AG04450 (cell line): ENCODE measurements at places on chromosomes 3 and 15.

GRCh38 chr15:50854601-50855490 lies 53.6 kb upstream of the AP4E1 start:
- DNase-seq, result no peak

DNA sequence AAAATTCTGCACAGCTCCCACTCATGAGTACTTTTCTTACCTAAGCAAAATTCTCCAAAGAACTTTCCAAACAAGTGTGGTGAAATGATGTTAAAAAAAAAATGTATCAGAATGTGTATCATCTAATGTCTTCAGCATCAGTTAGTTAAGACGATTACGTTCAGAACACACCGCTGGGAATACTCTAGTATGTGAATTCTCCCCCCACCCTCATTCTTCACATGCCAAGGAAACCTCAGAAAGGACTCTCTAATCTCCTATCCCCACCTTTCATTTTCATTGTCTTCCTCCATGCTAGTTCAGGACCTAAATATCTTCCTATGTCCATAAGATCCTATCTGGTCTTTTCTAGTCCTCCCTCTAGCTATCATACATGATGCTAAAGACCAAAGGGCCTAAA lies 457.4 kb downstream of the SHQ1 start:
- DNase-seq, result no peak

DNA sequence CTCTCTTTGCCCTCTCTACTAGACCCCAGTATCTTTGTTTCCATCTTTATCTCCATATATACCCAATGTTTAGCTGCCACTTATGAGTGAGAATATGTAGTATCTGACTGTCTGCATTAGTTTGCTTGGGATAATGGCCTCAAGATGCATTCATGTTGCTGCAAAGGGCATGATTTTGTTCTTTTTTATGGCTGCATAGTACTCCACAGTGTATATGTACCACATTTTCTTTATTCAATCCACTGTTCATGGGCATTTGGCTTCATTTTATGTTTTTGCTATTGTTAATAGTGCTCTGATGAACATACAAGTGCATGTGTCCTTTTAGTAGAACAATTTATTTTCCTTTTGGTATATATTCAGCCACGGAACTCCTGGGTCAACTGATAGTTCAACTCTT lies 671.5 kb upstream of the GRM7 start:
- no peak for DNase-seq

DNA sequence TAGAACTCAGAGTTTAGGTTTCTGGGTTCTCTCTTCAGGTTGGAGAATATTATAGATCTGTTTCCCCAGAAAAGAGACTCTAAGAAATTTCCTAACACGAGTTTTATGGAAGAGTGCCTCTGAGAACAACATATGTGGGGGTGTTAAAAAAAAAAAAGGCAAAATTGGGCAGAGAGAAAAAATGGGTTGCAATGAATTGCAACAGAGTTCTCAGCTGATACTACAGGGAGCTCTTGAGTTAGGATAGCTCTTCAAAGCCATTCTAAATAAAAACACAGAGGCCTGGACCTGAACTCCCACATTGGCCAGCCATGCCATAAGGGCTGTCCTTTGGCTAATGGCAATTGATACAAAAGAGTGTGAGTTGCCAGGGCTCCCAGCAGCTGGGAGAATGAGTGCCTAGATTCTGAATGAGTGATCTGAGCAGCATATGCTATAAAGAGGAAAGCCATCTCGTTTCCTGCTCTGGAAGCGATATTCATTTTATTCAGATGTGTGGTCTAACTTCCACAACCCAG lies 20.1 kb upstream of the UBE2E2 start:
- no peak for DNase-seq

DNA sequence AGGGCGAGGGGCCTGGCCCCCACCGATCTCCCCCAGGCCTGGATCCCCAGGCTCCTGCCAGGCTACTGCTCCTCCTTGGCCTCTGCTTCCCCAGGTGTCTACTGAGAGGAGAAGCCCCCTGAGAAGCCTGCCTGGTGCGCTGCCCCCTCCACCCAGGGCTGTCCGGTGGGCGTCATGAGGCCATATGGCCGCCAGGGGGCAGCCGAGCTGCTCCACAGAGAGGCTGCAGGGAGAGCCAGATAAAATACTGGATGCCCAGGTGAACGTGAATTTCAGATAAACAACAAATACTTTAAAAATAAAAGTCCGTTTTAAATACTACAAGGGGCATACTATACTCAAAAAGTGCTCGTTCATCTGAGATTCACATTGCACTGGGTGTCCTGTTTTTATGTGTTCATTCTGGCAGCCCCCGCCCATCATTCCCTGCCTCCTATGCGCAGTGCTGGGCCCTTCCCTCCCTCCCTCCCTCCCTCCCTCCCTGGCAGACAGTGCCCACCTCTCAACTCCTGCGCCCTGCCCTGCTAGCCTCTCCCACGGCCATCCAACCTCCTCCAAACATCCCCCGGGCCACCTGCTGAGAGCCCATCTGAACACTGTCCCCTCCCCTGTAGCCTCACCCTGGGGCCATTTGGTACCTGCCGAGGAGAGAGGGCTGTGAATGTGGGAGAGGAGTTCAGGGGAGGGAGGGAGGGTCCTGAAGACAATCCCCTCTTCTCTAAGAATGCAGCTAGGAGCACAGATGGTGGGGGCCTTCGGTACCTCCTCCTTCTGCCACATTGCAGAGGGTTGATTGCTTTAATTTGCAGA lies 29.6 kb downstream of the PSTPIP1 start:
- no peak for DNase-seq

- no peak for DNase-seq
Measured at GRCh38 chr15:71168166-71168834, 53.0 kb downstream of the THSD4 start.

GRCh38 chr3:84959470-84960271 lies 882 bp downstream of the CADM2 start:
- DNase-seq, result no peak

DNA sequence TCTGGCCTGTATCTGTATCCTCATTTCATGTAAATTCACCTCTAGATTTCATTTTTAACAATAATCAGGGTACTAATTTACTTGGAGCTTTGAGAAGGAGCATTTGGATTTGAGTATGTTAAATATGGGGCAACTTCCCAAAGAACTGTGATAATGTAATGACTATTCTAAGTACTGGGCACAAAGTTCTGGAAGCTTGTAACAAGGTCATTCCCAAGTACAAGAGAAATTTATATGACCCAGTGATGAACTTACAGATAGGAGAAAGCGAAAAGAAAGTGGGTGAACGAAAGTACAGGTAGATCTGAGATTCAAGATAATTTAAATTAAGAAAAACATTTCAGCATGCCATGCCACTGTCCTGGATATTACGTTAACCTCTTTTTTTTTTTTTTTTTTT lies 93.8 kb downstream of the MYO5A start:
- no peak for DNase-seq

DNA sequence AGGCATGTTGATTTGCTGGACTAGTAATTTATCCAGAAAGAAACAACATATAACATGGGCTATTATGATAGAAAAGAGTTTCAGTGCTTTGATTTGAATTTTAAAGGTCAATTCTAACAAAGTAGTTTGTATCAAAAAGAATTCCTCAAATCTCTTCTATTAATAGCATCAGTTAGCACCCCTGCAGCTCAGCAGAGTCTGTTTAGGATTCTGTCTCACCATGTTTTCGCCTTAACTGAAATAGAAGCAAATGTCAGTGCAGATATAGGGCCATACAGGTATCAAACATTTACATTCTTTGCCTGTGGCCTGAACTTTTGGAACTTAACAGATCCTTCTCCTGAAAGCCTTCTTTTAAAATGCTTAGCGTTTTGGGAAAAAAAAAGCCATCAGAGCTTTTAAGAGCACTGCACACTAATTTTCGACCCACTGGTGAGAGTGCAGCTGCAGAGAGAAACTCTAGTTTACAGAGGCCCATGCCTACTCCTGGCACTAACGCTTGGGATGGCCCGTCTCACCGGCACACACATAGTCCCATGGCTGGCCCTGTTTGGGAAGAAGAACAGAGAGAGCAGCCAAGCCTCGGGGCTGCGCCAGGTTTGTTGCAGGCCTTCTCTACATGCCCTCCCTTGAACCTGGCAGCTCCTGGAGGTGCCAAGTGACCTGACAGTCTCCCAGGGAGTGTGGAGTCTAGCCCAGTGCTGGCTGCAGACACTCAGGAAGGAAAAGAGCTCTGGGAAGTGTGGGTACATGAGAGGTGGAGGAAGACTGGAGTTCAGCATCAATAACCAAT lies 9.9 kb upstream of the PAQR9 start:
- no peak for DNase-seq

DNA sequence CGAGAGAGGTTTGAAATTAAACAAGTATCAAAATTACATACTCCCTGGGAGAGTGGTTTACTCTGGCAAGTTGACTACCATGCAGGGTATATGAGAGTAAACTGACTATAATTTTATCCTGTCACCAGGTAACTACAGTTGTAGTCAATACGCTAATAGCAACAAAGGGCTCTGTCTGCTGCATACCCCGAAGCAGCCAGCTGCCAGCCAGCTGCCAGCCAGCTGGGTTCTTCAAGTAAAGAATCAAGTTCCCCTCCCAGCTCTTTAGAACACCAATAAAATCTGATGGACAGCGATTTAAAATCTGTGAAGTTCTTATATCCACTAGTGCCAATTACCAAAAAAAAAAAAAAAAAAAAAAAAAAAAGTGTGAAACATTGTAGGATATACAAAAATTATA lies 417.7 kb upstream of the CFAP20DC start:
- no peak for DNase-seq

DNA sequence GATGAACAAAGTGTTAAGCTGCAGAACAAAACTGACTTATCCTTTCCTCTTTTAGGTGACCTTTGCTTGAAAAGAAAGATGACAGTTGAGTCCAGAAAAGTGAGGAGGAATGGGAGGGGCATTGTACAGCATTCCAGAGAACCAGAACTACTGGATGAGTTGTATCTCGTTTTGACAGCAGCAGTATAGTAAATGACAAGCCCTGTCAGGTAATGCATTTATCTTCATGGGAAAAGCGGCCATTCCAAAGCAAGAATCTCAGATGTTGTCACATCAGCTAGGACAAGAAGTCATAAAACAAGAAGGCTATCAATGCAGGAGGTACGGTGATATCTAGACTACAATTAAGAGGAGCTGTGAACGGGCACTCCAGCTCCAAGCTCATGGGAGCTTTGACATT lies 421.5 kb downstream of the MAGI1 start:
- DNase-seq, result no peak

- no peak for DNase-seq
Measured at GRCh38 chr3:39718674-39719595, 90.5 kb upstream of the MYRIP start.

DNA sequence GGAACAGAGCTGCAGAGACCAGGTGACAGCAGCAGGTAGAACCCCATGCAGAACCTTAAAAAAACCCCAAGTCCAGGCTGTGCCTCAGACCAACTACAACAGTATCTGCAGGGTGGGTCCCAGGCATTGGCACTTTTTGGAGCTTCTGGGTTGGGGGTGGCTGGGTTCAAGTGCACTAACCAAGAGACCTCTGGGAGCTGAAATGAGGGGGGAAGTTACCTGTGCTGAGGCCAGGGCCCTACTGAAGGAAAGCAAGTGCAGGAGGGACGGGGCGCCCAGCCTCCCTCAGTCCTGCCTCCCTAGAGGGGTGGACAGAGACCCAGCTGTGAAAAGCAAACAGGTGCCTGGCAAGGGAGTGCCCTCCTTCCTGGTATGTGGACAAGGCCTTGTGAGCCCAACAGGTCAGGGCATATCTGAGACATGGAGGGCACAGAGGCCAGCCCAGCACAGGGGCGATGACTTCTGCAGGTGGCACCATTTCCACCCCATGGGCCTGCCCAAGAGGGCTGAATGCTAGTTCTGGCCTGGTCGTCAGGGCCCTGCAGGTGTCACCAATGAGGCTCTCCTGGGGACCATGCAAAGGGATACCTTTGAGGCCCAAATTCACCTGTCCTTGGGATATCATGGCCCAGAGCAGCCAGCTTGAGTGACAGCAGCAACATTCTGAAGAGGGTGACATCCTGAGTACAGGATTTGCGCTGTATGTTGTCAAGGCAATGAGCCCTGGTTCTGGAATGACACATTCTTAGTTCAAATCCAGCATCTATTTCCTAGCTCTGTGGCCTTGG lies 18.7 kb downstream of the CTSH start:
- no peak for DNase-seq

DNA sequence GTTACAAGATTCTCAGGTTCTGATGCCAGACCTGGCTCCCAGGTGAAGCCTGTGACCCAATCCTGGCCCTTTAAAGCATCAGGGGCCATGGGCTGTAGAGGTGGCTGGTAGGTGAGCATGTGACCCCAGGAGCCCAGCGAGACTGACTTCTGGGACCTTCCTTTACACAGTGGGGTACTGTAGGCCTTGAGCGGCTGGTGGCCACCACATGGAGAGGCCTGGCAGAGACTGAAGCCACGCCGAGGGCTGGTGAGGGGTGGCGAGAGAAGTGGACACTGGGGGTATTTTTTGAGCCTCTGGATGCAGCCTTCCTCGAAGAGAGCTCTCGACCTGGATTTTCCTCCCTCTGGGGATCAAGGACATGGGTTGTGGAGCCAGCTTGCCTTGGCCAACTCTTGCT lies 71.2 kb upstream of the ITGA11 start:
- DNase-seq, result no peak
